Fibroblast of lung (primary cell): ENCODE measurements at places on chromosomes 3 and 15.

- DNase-seq: peak; percentile 62
Observed at GRCh38 chr3:177195242-177195991, 1.9 kb downstream of the TBL1XR1 start.

- DNase-seq: no peak
Observed at GRCh38 chr3:23546181-23546580, 259.6 kb upstream of the UBE2E1 start.

DNA sequence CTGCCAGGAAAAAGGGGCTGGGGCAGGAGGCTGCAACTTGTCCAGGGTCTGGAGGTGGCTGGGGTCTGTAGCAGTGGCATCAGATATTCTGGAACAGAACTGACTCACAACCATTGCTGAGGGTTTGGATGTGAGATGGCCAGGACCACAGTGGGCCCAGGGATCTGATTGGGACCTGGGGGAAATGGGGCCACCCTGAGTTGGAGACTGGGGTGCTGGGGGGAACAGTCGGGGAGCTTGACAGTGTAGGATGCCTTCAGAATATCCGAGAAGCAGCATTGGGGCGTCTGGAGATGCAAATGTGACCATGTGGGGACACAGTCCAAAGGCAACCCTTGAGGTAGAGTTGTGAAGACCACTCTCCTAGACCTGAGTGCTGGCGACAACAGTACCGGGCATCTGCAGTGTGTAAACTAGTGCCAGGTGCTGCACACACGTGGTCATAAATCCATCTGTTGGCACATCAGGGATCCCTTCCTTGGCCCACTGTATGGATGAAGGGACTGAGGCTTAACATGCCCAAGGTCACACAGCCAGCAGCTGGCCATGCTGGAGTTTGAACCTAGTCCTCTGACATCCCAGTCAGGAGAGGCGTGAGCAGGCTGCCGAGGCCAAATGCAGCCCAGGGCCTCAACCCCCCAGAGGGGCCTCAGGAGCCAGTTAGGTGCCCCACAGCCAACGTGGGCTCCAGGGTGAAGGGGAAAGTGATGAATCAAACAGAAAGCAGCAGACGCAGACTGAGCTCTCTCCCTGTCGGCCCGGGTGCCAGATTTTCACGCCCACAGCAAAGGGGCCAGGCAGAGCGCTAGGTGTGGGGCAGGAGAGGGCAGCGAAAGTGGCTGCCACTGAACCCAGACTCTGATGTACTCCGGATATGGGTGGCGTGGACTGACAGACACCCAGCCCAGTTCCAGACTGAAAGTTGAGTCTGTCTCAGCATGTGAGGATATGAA, 18.8 kb downstream of the HEMK1 start:
- no peak for DNase-seq

DNA sequence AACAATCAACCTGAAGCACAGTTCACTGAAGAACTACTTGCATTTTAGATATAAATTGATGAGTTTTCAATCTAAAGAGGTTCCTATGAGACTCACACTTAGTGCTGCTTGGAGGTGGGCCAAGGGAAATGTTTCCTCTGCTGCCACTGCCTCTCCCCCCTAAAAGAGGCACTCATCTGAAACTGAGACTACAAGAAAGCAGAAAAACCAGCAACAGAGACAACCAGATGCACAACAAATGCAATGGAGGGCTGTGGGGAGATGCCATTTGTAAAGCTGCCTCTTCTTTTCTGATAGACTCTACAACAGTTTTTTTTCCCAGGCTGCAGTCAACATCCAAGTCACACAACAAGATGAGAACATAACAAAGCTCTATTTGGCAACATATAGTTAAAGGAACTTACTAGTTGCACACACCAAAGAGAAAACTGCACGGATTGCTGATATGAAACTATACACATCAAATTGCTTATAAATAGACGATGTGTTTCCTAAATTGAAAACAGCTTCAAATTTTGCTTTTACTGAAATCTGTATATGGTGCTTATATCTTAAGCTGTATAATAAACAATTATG, 11.0 kb downstream of the TSPAN3 start:
- DNase-seq: peak; percentile 44

- no peak for DNase-seq
Observed at GRCh38 chr15:94555841-94556519, 324.6 kb downstream of the MCTP2 start.
